ENCODE measurements at places on chromosomes 11 and 22. TPM values are rescaled to one million over a fixed set of nuclear protein-coding genes. Genes with fewer than 3 reads are reported as not detected.

DNA sequence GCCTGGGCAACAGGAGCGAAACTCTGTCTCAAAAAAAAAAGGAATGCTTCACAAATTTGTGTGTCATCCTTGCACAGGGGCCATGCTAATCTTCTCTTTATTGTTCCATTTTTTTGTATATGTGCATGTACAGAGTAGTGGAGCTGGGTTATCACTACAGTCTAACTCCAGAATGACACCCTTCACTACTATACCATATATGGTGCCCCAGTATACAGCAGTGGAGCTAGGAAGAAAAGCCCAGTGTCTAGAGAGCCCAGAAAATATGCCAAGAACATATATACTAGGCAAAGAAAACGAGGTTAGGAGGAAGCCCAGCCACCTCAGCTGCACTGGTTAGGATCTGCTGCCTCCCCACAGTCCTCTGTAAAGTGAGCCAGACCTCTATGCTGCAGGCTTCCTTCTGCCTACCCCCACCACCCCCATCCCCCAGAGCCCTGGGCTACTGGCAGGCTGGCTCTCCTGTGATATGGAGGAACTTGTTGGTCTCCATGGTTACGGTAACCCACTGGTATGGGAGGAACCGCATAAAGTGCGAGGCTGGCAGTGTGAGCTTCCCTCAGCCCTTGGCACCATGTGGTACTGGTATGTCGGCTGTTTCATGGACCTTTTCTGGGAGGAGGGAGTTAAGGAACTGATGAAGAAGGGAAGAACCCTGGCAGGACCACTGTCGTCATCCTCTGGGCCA is 34.3 kb downstream of the RCOR2 start:
- no peak for DNase-seq

DNA sequence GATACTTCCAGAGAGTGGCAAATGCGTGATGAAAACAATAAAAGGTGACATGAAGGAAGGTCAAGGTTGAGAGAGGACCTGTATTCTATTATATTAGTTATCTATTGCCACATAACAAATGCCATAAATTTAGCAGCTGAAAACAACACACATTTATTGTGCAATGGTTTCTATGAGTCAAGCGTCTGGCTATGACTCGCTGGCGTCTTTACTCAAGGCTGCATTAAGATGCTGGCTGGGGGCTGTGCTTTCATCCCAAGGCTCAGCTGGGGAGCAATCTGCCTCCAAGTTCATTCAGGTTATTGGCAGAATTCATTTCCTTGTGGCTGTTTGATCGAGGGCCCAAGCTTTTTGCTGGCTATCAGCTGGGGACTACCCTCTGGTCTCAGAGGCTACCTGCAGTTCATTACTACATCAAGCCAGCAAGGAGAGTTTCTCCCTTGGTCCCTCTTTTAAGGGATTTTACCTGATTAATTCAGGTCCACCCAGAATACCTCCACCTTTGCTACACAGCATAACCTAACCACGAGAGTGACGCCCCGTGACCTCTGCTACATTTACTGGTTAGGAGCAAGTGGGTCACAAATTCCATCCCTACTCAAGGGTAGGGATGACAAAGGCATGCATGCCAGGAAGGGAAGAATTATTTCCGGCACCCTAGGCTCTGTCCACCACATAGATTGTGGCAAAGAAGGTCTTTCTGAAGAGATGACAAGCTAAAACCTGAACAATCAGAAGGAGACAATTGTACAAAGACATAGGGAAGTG is 549.1 kb downstream of the MN1 start:
- DNase-seq = no peak

- no peak for DNase-seq
Observed at GRCh38 chr11:57073128-57073527, 84.4 kb downstream of the OR5AK2 start.

- no peak for DNase-seq
Observed at GRCh38 chr11:70095541-70096252, 17.6 kb downstream of the ANO1 start.

DNA sequence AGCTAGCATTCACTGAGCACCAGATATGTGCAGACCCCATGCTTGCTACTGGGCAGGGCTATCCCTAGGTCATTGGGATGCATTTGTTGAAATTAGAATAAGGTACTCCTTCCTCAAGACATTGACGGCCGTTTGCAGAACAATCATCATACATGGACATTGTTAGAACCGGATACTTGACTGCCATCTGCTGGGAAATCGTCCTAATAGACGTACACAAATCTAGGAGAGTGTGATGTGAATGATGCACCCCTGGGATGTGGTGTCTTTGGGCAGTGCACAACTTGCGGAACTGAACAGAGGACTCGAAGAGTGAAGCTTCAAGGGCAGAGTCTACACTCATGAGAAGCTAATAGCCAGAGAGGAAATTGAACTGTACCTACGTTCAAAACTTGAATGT is 35.9 kb downstream of the MYO18B start:
- DNase-seq = peak; percentile 11

DNA sequence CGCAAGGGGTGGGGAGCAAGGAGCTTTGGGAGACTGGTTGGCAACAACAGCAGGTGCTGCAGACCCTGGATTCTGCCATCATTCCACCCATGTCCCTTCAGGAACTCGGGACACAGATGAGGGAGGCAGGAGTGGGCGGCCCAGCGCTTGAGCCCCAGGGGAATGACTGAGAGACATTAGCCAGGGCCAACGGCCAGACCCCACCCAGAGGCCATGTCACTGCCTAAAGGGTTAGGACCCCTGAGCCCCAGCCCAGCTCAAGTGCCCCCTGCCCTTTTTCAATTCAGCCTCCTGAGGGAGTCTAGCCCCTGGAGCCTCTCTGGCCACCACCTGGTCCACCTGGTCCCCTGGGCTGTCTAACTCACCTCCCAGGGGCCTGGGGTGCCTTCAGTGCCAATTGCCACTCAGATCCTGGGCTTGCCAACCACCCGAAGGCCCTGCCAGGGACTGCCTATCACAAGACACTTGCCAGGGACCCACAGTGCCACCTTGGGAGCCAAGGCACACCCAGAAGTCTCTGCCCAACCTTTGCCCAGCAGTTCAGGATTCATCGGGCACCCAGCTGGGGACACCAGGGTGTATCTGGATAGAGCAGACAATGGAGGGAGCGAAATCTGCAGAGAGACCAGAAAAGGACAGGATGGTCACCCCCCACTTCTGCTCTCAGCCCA is 16.6 kb downstream of the MFNG start:
- DNase-seq = no peak

MS4A3 gene
- polyA plus RNA-seq = not detected

GALNT18 gene
- polyA plus RNA-seq = 7.7 TPM

All from GM12878 (cell line).